ENCODE measurements at places on chromosomes 12 and 14.

GRCh38 chr12:72075401-72075800, 136.8 kb downstream of the TPH2 start:
- DNase-seq = no peak

- DNase-seq = peak; percentile 87
Measured at GRCh38 chr12:30719060-30719459, 23.4 kb upstream of the IPO8 start.

- DNase-seq = no peak
Measured at GRCh38 chr12:51019927-51020326, 6.3 kb downstream of the SLC11A2 start.

GRCh38 chr12:26721800-26722199, 111.2 kb downstream of the ITPR2 start:
- DNase-seq = peak; percentile 15

- DNase-seq = no peak
Measured at GRCh38 chr14:20743556-20743955, 2.1 kb upstream of the EDDM3A start.

All from fibroblast of skin of right quadriceps (primary cell).